Daoy (cell line): ENCODE measurements at places on chromosomes 16 and 17. TPM values are rescaled to one million over a fixed set of nuclear protein-coding genes. Genes with fewer than 3 reads are reported as not detected.

DNA sequence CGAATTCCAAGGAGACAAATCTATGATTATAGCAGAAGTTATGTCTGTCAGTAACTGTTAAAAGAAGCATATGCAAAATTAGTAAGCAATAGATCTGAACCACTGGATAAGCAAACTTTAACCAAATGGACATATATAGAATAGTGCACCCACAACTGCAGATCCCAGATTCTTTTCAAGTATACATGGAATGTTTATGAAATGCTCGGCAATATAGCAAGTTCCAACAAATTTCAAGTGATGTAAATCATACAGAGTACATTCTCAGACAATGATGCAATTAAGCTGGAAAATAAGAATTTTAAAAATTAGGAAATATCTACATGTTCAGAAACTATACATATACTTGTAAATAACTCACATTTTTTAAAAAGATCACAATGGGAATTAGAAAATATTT lies 8.4 kb upstream of the HELZ start:
- no peak for DNase-seq

DCTN5 gene
- 23.9 and 46.1 TPM in 2 replicates for total RNA-seq

- no peak for DNase-seq
Observed at GRCh38 chr17:75093548-75094158, 5.9 kb downstream of the SLC16A5 start.

DNA sequence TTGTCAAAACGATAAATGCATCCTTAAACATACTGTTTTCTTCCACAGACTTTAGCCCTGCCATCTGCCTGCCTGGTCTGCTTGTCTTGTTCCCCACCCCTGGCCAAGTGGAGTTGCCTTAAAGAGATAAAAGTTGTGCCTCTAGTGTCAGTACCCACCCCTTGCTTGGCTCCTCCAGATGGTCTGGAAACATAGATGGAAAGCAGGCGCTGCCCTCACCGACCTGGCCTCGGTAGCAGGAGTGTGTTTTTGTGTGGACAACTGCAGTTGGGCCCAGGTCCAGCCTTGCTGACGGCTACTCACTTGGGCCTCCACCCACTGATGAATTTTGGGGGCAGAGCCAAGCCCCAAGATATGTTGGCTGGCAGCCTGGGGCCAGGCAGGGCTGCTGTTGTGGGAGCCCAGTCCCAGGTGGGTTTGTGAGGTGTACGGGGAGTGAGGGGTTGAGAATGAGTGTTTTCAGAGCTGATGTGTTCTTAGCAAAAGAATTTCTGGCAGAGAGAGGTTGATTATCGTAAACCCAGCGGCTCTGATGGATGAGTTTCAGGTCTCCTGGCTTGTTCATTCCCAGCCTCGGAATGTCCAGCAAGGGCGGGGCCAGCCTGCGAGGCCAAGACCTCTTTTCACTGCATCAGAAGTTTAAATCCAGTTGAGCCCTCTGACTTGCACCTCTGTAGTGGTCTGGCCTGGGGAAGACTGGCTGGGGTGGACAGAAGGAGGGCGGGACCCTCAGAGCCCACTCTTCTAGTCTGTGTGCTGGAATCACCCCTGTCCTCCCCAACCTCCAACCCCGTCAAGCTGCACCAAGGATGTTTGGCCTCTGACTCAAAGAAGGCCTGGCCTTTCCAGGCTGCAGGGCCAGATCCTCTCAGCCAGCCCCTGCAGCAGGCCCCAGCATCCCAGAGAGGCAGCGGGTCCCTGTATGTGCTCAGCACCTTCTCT lies 179.7 kb downstream of the RAB11FIP4 start:
- peak; percentile 71 for DNase-seq

DNA sequence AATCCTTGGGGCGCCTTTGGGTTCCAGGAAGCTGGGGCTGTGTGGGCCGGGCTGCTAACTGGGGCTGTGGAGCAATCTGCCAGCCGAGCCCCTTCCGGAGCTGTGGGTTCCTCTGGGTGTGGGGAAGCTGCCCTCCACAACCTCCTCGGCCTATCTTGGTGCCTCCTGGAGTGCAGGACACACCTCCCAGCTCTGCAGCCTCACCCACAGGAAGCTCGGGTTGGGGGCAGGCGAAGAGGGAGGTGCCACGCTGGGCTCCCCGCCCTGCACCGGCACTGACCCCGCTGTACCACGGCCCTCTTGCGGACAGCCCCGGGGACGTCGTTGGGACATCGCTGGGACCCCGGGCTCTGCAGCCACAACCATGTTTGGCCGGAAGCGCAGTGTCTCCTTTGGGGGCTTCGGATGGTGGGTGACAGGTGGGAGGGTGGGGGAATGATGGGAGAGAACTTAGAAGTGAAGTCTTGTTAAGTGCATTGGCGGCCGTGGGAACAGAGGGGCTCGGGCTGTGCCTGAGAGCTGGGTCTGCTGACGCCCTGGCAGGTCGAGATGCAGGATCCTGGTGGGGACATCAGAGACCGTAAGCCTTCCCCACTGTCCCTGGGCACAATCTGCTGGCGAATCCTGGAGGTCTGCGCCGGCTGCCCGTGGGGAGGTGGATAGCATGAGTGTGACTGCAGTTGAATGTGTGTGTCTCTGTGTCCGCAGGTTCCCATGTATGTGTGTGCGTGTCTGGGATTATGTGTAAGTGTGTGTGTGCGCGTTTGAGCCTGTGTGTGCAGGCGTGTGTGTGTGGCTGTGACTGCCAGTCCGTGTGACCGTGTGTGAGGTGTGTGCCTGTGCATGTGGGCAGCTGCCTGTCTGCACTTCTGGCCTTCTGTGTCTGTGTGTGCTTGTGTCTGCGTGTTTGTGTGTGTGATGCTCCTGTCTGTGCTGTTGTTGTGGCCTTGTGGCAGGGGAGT lies at the start of gene RAP1GAP2:
RAP1GAP2 (plus strand) TSS at position 275 of the 962 bp plus-strand sequence; CDS start at position 365, 90 bp downstream.
- DNase-seq, result peak; percentile 71

- peak; percentile 20 for DNase-seq
Observed at GRCh38 chr16:23694644-23695373, 16.1 kb downstream of the PLK1 start.

GRCh38 chr17:72122010-72122764 lies 1.4 kb downstream of the SOX9 start:
- no peak for DNase-seq

- no peak for DNase-seq
Observed at GRCh38 chr17:7356756-7357155, 1.8 kb downstream of the TMEM95 start.

GRCh38 chr17:2179615-2180295 lies 123.8 kb downstream of the SMG6 start:
- peak; percentile 87 for DNase-seq

DNA sequence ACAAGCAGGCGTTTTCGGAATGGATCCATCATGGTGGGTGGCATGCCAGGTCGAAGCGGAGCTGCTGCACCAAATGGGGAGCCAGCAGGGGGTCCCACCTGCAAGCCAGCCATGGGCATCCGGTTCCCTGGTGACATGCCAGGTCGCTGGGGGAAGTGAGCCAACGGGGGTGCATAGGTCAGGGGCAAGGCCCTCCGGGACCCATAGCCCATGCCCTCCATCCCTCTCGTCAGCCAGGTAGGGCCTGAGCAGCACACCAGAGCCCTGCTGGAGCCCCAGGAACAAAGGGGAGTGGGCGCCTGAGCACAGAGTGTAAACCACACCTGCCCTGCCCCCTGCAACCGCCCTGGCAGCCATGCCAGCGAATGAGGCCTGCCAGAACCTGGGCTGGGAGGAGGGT lies 5.0 kb downstream of the SMARCD2 start:
- DNase-seq, result no peak

DNA sequence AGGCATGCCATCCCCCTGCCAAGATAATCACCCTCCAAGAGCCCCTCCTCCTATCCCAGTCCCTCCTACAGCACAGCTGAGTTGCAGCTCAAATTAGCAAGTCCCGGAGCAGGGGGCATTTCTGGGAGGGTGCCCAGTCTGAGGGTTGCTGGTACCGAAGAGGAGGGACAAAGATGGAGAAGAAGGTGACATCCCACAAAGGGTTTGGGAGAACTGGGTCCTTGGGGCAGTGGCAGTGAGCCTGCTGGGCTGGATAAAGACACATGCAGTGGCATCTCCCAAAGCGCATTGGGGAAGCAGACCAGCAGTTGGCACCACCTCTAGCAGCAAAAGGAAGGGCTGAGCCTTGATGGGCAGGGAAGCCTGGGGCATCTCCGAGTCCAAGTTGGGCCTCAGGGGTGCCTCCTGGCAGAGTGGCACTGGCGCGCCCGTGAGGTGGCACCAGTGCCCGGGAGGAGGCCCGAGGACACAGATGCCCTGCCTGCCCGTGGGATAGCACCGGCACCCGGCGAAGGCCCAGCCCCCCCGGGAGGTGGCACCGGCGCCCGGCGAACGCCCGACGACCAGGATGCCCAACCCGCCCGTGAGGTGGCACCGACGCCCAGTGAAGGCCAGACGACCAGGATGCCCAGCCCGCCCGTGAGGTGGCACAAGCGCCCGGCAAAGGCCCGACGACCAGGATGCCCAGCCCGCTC lies 622 bp downstream of the TOM1L2 start:
- DNase-seq, result peak; percentile 33

DNA sequence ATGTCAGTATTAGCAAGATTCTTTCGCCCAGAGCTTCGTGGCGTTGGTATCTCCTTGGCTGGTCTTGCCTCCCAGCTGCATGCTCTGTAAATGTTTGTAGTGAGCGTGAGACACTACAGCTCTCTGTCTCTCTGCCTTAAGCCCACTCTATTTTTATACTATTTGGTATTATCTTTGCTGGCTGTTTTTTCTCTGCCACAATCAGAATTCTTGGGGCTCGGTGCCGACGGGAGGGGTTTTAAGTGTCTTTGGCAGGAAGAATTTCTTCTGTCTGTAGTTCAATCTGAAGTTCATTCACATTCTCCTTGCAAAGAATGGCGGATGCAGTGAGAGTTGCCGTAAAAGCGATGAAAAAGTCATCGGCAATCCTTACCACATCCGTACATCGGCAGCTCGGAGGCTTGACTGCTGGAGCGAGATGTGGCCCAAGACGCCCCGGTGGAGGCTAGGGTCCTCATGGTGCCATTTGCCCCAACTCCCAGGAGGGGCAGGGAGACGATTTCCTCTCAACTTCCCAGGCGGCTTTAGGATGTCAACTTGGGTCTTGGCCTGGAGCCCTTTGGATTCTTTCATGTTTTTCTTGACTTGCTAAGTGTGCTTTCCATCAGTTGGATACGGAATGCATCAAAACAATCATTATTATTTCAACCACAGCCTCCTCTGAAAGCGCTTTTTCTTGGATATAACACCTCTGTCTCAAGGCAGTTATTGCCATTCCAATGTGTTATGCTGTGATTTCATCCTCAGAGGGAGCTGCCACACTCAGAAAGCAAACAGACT lies 132.3 kb upstream of the SDK2 start:
- DNase-seq, result no peak

PIMREG gene
- total RNA-seq, result 70.6 and 108 TPM in 2 replicates

NRN1L gene
- total RNA-seq, result not detected in 2 replicates

GRCh38 chr17:61475726-61476125 lies 23.5 kb downstream of the TBX4 start:
- no peak for DNase-seq

MARCHF10 gene
- total RNA-seq, result 0.42 TPM in 1 of 2 replicates, not detected in the other

GRCh38 chr17:39094607-39095308 lies 56.7 kb downstream of the PLXDC1 start:
- no peak for DNase-seq

NGFR gene
- 0.34 and 1.1 TPM in 2 replicates for total RNA-seq

- DNase-seq, result no peak
Observed at GRCh38 chr17:80957461-80957941, 34.1 kb upstream of the CHMP6 start.

DNA sequence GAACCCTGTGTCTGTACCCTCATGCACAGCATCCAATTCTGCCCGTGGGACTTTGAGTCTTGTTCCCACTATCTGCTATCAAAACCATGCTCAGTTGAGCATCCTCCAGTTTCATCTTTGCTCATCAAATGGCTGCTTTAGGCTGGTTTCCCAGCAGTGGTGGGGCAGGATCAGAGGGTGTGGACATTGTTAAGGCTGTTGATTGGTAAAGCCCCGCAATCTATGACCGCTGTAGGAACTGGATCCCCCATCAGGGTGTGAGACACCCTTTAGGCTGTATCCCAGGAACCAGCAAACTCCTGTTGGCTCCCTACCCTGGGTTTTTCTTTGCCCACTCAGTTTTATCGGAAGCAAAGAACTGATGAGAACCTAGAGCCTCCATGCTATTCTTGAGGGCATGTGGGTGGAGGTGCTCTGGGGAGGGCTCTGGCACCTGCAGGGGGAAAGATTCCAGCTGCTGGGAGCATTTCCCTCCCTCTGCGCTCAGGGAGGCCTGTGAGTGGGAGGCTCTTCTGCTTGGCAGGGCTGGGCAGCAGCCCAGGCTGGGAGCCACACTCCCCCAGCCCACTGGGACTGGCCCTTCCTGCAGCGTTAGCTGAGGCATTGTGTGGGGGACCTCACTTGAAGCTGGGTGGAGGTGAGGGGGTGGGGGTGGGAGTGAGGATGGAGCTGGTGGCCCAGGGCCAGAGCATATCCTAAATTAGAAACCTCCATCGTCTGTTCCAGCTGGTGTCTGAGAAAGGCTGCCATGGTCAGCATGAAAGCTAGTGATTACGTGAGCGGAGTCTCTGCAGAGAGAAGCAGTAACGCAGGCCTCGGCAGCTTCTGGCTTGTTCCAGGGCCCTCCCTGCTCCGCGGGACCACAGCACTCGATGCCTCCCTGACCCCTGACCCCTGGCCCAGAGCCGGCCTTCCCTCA lies 160.6 kb downstream of the IRF8 start:
- no peak for DNase-seq

DNA sequence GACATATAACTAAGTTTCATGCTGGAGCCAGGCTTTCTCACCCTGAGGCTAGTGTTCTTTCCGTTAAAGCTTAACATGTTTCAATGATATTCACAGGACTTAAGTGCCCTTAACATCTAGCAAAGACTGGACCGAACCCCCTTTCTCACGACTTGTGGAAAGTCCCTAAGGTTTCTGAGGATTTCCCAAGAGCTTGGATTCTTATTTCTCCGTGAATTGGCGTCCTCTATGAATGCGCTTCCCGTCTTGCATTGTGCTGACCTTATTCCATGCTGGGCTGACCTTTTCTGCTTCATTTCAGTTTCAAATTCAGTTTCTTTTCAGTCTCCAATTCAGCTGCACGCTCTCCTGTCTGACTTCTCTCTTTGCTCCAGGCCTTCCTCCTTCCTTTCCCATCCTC lies 206.4 kb downstream of the HS3ST3A1 start:
- no peak for DNase-seq

GRCh38 chr17:39761861-39762496 lies 24.2 kb downstream of the GRB7 start:
- no peak for DNase-seq

DNA sequence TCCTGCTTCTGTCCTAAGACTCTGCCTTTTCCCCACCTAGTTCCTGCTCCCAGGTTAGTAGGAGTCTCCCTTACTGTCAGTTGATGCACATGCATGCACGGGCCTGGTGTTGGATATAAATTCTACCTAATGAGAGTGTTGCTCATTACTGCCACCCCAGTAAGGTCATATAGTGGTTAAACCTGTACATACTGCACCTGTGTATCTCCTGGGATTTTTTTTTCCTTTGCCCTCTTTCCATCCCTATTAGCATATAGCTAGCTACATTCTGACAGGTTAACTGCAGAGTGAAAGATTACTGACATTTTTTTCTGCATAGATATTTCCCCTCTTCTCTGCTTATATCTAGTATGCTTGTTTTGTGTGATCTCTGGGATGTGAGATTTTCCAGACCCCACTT lies 201.5 kb upstream of the PIRT start:
- no peak for DNase-seq

- DNase-seq, result peak; percentile 73
Observed at GRCh38 chr16:82995924-82996441, 369.2 kb downstream of the CDH13 start.

GRCh38 chr17:38563362-38564253 lies 42.1 kb downstream of the SRCIN1 start:
- DNase-seq, result no peak
